Karpas-422 (cell line): ENCODE measurements at places on chromosomes 7 and 10. TPM values are rescaled to one million over a fixed set of nuclear protein-coding genes. Genes with fewer than 3 reads are reported as not detected.

The POLL gene
- total RNA-seq, result 8.5 and 18.8 TPM in 2 replicates

The PRF1 gene
- total RNA-seq, result 0.26 and 1.5 TPM in 2 replicates

The NPY4R gene
- not detected in 2 replicates for total RNA-seq

The WDR86 gene
- not detected in 2 replicates for total RNA-seq

The ITIH5 gene
- not detected in 2 replicates for total RNA-seq

The PFKFB3 gene
- 43.6 and 61.2 TPM in 2 replicates for total RNA-seq

The KLF14 gene
- not detected in 2 replicates for total RNA-seq

The GRID1 gene
- total RNA-seq, result 0.07 and 0.18 TPM in 2 replicates
